CD4-positive, alpha-beta T cell treated with Interleukin-15 for 4 hours (primary cell): ENCODE measurements at places on chromosomes 16 and 17.
A peak's percentile ranks its signal among the peaks of the same experiment; 100 is the strongest.

DNA sequence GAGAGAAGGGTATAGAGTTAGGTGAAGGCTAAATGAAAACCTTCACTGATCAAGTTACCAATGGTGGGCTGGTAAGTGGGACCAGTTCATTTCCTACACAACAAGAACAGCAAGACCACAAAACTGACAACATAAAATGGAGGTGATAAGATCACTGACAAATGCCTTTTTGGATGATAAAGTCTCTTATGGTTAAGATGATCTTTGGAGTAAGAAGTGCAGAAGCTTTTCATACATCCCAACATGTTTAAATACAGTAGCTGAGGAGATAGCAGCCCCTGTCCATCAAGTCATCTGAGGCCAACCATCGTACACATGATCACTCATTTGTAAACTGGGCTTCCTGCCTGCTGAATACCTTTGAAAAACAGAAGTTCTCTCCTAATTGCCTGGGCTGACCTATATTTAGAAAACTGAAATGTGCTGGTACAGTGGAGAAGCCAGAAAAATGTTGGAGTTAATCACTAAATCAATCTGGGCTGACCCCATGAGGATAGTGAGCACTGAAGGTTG, 259.0 kb upstream of the ZFHX3 start:
- DNase-seq, result no peak

- no peak for DNase-seq
Measured at GRCh38 chr16:22123759-22124490, 31.6 kb downstream of the VWA3A start.

- no peak for DNase-seq
Measured at GRCh38 chr17:66491213-66491612, 188.8 kb downstream of the PRKCA start.

- no peak for DNase-seq
Measured at GRCh38 chr17:69716556-69716955, 302.1 kb downstream of the MAP2K6 start.

DNA sequence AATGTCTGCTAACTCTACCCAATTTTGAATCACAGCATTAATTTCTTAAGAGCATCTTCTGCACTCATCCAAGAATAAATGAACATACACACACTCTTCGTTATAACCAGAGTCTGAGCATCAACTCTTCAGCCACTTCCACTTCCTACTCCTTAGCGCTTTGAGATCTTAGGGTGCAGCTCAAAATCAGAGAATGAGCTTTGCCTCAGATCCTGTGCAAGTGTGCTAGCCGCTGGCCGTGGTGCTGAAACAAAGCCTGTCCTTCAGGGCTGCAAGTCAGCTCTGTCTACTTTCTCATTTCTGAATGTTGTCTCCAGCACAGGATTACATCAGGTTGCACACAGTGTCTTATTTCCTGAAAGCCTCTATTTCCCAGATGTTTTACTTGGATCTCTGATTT, 165.4 kb downstream of the AIPL1 start:
- DNase-seq, result no peak

- peak; percentile 9 for DNase-seq
Measured at GRCh38 chr16:53282975-53283946, 151.0 kb upstream of the RBL2 start.

GRCh38 chr17:60610473-60610872, 10.5 kb downstream of the PPM1D start:
- DNase-seq, result no peak

- DNase-seq, result no peak
Measured at GRCh38 chr16:69307091-69307490, 4.1 kb upstream of the VPS4A start.

GRCh38 chr17:75854101-75854748, 910 bp downstream of the WBP2 start:
- DNase-seq, result no peak

- no peak for DNase-seq
Measured at GRCh38 chr16:668519-669171, 713 bp downstream of the RHOT2 start.

DNA sequence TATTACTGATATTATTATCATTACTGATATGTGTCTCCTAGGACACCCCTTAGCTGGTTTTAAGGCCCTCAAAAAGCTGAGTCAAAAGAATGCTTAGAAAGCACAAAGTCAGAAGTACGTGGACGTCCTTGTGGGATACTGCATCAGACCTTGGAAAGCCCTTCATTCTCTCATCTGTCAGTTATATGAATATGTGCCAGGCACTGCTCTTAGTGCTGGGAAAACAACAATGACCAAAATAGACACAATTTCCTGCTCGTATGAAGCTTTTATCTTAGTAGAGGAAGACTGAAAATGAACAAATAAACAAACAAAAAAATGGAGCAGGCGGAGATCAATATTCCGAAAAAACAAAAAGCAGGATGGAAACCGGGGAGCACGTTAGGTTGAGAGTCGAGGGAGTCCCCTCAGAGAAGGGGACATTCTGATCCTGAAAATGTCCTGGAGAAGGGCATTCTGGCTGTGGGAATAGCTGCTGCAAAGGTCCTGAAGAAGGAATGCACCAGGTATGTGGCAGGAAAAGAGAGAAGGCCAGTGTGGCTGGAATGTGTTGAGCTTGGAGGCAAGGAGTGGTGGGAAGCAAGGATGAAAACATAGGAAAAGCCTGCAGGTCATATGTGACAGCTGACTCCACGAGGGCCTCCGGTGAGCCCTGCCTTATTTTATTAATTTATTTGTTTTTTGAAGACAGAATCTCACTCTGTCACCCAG, 15.5 kb upstream of the TMEM94 start:
- DNase-seq, result no peak

GRCh38 chr16:50311134-50311528, 44.8 kb downstream of the ADCY7 start:
- DNase-seq, result no peak

DNA sequence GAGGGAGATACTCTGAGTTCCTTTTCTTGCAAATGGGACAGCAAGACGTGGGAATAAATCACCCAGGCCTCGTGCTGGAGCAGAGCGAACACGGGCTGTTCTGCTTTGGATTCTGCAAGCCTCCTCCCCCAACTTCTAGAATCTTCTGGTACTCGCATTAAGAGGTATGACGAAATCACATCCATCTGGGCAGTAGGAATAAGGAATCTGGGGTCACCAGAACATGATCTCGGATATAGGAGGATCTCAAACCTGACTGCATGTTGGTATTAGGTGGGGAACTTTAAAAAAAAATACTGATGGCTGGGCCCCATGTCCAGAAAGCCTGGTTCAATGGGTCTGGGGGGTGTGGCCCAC, 49.8 kb upstream of the USP7 start:
- no peak for DNase-seq

DNA sequence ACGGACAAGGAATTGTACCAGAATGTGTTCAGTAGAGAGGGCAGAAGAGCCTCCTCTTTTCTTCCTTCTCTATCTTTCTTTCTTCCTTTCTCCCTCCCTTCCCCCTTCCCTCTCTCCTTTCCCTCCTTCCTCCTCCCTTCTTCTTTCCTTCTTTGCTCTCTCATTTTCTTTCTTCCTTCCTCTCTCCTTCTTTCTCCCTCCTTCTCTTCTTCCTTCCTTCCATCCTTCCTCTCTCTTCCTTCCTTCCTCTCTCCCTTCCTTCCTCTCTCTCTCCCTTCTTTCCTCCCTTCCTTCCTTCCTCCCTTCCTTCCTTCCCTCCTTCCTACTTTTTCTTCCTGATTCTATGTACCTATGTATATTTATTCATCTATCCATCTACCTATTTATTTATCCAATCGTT, 59.7 kb upstream of the SDK2 start:
- no peak for DNase-seq
